ENCODE measurements at places on chromosomes 5 and 9. TPM values are rescaled to one million over a fixed set of nuclear protein-coding genes. Genes with fewer than 3 reads are reported as not detected.

GRCh38 chr5:146820987-146821386, 57.6 kb downstream of the PPP2R2B start:
- H3K27ac ChIP-seq: no peak overlapping the region
- no peaks in the 10 kb centered on the region for H3K36me3 ChIP-seq
- H3K4me1 ChIP-seq: no peaks in the 10 kb centered on the region

- H3K27me3 ChIP-seq: 0 out of 2 replicates have a peak, but pooled peaks cover 6% of the 10 kb centered on the region
- H3K36me3 ChIP-seq: no peaks in the 10 kb centered on the region
- DNase-seq: no peak
- H3K4me3 ChIP-seq: no peak overlapping the region
Observed at GRCh38 chr5:135930029-135930948, 24.5 kb downstream of the LECT2 start.

- H3K27ac ChIP-seq: no peak overlapping the region
- no peak overlapping the region for H3K4me3 ChIP-seq
- DNase-seq: no peak
Observed at GRCh38 chr5:38051711-38052511, 206.4 kb upstream of the EGFLAM start.

FAM219A gene
- total RNA-seq: 15.2 TPM

DNA sequence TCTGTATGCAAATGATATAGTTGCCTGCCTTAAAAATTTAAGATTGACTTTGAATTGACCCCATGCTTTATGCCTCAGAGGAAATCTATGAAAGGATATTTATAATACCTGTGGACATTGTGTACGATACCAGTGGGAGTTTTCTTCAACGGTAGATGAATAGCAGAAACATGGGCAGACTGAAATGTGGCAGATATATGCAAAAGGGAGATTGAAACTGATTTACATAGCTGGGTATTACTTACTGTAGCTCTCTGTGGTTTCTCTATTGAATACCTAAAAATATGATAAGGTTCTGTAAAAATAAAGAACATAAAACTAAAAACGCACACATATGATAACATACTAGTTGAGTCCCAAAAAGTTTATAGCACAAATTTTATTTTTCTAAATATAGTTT, 345.2 kb upstream of the PCSK5 start:
- no peak for DNase-seq
- H3K36me3 ChIP-seq: no peaks in the 10 kb centered on the region
- H3K27me3 ChIP-seq: no peaks in the 10 kb centered on the region

GPR151 gene
- not detected for total RNA-seq

ANP32B gene
- total RNA-seq: 14.8 TPM

- H3K27ac ChIP-seq: peak overlapping the region; percentile 88
- peak; percentile 83 for DNase-seq
- H3K4me3 ChIP-seq: peak overlapping the region; percentile 52
- H3K4me1 ChIP-seq: peaks cover 26% of the 10 kb centered on the region
- H3K36me3 ChIP-seq: no peaks in the 10 kb centered on the region
Observed at GRCh38 chr5:175822225-175822624, 49.2 kb upstream of the CPLX2 start.

FAM114A2 gene
- 6.0 TPM for total RNA-seq

GIN1 gene
- 3.9 TPM for total RNA-seq

- no peak for DNase-seq
- no peaks in the 10 kb centered on the region for H3K27me3 ChIP-seq
Observed at GRCh38 chr5:94388773-94389514, 229.5 kb downstream of the KIAA0825 start.

DNA sequence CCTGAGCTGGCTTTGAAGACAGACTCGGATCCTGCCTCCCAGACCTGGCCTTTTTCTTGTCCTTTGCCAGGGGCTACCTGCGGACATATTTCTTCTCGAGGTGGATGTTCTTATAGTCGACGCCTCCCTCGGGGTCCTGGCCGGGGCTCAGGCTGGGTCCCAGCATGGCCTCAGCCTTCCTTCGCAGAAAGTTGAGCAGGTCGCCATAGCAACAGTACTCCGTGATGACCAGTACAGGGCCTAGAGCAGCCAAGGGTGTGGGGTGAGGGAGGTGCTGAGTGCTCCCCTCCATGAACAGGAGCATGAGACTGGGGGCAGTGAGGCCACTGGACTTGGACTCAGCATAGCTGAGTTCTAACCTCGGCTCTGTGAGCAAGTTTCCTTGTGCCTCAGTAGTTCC, 26.7 kb downstream of the CSF1R start:
- no peaks in the 10 kb centered on the region for H3K27me3 ChIP-seq
- peaks cover 8% of the 10 kb centered on the region for H3K36me3 ChIP-seq
- no peak overlapping the region for H3K4me3 ChIP-seq
- DNase-seq: no peak
- peaks cover 11% of the 10 kb centered on the region for H3K4me1 ChIP-seq
- no peak overlapping the region for H3K27ac ChIP-seq

DNA sequence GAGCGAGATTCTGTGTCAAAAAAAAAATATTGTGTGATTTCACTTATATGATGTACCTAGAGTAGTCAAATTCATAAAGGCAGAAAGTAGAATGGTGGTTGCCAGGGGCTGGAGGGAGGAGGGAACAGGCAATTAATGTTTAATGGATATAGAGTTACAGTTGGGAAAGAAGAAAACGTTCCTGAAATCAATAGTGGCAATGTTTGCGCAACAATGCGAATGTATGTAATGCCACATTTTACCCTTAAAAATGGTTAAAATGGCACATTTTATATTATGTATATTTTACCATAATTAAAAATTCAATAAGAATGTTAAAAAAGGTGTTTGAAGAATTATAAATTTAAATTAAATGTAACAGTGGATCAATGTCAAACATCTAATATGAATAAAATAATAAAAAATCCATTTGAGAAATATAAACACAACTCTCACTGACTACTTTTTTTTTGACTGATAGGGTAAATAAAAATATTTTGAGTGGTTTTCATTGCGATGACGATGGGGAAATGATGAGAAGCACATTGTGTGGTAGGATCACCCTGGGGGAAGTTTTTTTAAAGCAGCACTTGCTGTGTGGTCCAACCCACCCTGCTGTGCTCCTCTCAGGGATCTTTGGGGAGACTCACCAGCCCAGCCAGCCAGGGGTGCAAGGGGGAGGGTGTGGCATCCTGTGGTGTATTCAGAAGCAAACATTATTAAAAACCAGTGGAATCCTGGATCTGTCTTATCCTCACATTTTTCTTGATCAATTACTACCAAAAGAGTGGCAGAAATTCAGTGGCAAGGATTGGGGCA, 4.3 kb downstream of the FYB1 start:
- peaks cover 23% of the 10 kb centered on the region for H3K4me1 ChIP-seq
- no peaks in the 10 kb centered on the region for H3K27me3 ChIP-seq
- H3K36me3 ChIP-seq: no peaks in the 10 kb centered on the region
- DNase-seq: no peak

ANKDD1B gene
- total RNA-seq: 0.04 TPM

GRCh38 chr5:8053270-8053669, 184.3 kb downstream of the MTRR start:
- H3K4me3 ChIP-seq: no peak overlapping the region
- no peak for DNase-seq
- H3K27me3 ChIP-seq: peaks cover 83% of the 10 kb centered on the region

ZNF367 gene
- 14.0 TPM for total RNA-seq

DNA sequence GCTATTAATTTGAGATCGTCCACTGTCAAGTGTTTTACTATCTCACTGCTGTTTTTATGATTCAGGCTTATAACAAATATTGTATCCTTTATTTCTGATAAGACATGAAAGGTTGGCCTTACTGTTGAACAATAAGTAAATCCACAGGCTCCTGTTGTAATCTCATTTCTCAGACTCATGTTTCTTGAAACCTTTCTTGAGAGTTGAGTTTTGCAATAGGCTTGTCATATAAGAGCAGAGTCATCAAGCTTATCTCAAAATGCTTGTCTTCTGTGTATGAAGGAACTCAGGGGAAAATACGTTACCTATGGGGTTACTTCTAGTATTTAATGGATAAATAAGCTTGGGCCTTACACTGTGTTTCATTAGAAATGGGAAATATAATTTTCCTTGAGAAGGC, 9.2 kb upstream of the TLX3 start:
- H3K4me3 ChIP-seq: no peak overlapping the region
- H3K27me3 ChIP-seq: peaks cover 6% of the 10 kb centered on the region
- H3K36me3 ChIP-seq: no peaks in the 10 kb centered on the region

DNA sequence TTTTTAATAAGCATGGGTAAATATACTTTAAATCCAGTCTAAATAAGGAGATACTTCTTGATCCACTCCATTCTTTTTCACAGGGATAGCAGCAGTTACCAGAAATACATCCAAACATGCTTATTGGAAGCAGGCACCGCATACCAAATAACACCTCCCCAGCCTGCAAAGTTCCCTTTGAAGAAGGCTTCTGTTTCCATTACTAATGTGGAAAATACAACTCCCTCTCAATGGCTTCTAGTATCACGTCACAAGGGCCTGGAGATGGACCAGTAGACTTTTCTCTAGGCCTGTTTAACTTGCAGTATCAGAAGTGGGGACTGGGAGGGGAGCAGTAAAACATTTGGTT, 20.8 kb downstream of the TMEM245 start:
- peaks cover 8% of the 10 kb centered on the region for H3K36me3 ChIP-seq
- no peak overlapping the region for H3K4me3 ChIP-seq
- DNase-seq: no peak
- no peaks in the 10 kb centered on the region for H3K27me3 ChIP-seq
- H3K27ac ChIP-seq: peak overlapping the region; percentile 62
- H3K4me1 ChIP-seq: peaks cover 48% of the 10 kb centered on the region

DNA sequence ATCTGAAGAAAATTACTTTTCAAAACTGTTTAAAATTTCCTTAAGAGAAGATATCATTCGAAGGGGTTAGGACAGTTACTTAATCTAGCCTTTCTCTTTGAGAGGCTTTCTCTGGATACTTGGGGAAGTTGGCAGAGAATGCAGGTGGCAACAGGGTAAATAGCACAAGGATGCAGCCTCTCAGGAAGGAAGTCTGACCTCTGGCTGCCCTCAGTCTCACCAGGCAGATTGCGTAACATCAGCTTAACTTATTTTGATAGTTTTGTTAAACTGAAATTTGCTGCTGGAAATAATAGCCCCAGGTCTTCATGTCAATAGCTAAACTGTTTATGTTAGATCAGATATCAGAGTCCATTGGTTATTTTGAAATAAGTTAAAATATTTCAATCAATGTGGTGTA, 20.4 kb downstream of the CCDC192 start:
- no peak overlapping the region for H3K27ac ChIP-seq
- DNase-seq: peak; percentile 28
- no peaks in the 10 kb centered on the region for H3K27me3 ChIP-seq
- H3K36me3 ChIP-seq: no peaks in the 10 kb centered on the region
- no peak overlapping the region for H3K4me3 ChIP-seq

- H3K36me3 ChIP-seq: peaks cover 17% of the 10 kb centered on the region
- no peak for DNase-seq
- H3K27me3 ChIP-seq: no peaks in the 10 kb centered on the region
- peaks cover 12% of the 10 kb centered on the region for H3K4me1 ChIP-seq
Observed at GRCh38 chr5:34930870-34931269, 1.5 kb downstream of the DNAJC21 start.

GRCh38 chr5:176446028-176446665, 2.0 kb upstream of the FAF2 start:
- peaks cover 27% of the 10 kb centered on the region for H3K4me1 ChIP-seq
- no peaks in the 10 kb centered on the region for H3K36me3 ChIP-seq
- no peak for DNase-seq
- no peak overlapping the region for H3K4me3 ChIP-seq
- no peaks in the 10 kb centered on the region for H3K27me3 ChIP-seq

DNA sequence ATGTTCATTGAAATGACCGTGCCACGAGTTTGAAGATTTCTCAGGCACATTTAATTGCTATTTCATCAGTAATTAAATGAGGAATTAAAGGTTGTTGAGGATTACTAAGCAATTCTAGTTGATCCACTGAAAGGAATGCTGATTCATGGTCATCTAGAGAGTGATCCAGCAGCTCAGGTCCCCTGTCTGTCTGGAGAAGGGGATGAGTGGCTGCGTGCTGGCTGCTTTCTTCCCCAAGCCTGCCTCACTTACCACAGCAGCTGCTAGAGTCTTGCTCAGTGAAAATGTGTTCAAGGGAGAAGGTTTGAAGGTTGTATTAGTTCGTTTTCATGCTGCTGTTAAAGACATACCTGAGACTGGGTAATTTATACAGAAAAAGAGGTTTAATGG, 7.8 kb upstream of the TGFBI start:
- no peak for DNase-seq
- H3K27ac ChIP-seq: peak overlapping the region; percentile 27
- no peaks in the 10 kb centered on the region for H3K27me3 ChIP-seq

DNA sequence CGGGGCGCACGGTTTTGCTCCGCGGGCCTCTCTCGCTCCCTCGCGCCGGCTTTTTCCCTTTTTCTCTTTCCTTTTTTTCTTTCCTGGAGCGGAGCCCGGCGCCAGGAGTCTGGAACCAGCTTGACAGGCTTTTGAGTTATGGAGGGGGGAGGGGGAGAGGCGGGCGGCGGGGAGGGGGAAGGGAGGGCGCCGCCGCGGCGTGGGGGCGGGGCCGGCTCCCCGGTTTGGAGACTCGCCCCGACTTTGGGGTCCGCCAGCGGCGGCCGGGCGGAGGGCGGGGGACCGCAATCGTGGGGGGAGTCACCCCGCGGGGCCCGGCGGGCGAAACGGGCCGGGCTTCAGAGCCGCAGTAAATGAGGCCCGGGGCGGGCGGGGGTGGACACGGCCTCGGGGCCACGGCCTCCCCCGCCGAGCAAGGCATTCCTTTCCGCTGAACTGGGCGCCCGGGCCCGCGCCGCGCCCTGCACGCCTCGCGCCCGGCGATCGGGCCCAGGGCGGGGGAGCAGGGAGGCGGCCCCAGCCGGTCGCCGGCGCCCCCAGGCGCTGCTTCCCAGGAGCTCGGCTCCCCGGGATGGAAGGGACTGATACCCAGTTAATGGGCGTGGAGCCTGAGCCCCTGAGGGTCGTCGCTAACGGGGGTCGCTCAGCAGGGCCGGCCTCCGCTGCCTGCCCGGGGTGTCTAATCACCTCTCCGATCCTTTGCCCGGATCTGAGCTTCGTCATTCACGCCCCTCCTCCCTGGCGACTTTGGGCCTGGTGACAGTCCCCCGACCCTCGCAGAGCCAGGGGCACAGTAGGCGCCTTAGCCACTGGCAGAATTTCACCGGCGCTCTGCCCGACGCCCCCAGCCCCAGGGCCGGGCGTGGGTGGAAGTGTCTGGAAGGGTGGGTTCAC, 138.1 kb downstream of the C9orf50 start:
- no peaks in the 10 kb centered on the region for H3K36me3 ChIP-seq
- H3K4me1 ChIP-seq: peaks cover 37% of the 10 kb centered on the region
- no peaks in the 10 kb centered on the region for H3K27me3 ChIP-seq
- peak overlapping the region; percentile 98 for H3K27ac ChIP-seq
- DNase-seq: peak; percentile 84

GRCh38 chr5:40033411-40033810, 608.6 kb upstream of the DAB2 start:
- H3K4me1 ChIP-seq: no peaks in the 10 kb centered on the region
- H3K36me3 ChIP-seq: no peaks in the 10 kb centered on the region
- H3K4me3 ChIP-seq: no peak overlapping the region
